ENCODE measurements at places on chromosomes 7 and 10.

GRCh38 chr7:159102681-159103381 is 41.8 kb downstream of the VIPR2 start:
- no peak for DNase-seq

GRCh38 chr10:132399117-132400035 is 2.4 kb downstream of the PWWP2B start:
- DNase-seq = no peak

GRCh38 chr7:28086198-28086597 is 94.4 kb downstream of the JAZF1 start:
- DNase-seq = no peak

DNA sequence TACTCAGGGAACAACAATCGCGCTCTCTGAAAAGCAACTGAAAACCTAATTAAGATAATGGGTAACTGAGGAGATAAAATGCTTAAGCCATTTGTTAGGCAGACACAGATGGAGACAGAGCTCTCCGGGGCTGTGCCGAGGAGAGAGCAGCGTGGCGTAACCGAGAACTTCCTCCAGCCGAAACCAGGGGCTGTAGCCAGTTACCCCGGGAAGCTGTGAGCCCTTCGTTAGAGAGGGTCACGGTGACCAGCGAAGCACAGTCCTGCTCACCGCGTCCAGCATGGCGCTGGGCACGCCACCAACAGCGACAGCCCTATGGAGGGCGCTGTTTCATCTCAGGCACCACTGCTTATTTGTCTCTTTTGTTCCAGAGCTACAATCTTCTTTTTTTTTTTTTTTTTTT is 16.1 kb downstream of the PAPOLB start:
- DNase-seq = no peak

DNA sequence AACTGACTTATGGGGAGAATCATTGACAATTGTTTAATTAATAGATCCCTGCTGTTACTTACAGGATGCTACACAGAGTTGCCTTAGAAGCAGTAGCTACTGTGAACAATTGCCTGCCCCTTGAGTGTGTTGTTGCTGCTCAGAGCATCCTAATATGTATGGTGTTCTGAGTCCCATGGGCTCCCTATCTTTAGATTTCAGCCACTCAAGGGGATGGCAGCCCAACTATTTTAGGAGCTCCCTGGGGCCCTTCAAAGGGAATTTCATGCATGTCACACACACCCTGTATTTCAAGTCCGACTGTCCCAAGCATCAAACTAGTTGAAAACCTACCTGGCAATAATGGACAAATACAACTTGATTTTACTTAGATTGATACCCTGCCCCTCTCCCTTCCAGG is 111.2 kb downstream of the NOC3L start:
- no peak for DNase-seq

DNA sequence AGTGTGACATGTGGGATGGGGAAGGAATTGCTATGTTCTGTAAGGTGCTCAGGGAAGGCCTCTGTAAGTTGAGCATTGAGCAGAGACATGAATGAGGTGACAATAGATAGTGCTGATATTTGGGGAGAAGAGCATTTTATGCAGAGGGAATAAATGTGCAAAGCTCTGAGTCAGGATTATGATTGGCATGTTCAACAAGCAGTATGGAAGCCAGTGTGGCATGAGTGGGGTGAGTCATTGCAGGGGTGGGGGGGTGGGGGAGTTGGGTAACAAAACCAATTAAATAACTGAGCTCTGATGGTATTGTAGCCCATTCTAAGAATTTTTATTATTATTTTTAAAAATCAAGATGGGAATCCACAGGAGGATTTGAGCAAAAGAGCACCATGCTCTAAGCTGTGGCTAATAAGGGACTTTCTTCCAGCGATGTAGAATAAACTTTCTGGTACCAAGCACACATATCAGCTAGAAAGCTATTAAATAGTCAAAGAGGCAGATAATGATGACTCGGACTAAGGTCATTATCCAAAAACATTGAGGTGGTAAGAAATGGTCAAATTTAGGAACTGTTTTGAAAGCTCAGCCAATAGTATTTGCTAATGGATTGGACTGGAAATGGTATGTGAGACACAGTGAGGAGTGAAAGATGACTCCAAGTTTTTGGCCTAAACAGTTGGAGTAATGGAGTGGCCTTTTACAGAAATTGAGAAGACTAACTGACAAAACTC is 96.4 kb downstream of the PRKG1 start:
- DNase-seq = no peak

DNA sequence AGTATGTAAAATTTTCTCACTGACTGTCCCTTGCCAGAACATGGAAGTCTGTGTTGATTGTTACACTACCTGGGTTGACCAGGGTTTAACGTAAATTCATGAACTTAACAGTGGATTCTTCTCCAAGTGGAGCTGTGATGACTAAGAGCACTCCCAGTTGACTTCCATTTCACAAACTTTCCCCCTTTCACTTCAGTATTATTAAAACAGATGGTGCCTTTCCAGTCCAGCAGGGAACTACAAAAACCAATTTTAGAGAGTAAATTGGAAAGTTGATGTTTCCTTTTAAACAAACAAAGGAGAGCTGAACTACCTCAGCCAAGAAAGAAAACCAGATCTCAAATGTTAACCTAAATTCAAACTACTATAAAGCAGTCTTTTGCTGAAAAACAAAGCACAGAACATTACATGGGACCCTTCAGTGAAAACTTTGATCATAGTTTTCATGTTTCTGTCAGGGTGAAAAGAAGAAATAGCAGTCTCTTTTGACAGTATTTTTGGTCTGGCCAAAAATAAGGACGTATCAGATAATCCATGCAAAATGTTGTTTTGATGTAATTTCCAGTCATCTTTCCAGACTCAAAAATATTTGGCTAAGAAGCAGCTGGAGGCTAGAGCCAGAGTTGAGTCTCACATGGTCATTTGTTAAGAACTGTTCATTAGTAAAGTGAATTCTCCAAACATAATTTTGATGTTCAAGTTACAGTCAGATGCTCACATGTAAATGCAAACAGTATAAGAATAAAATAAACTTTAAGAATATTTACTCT is 479.9 kb upstream of the AKR1E2 start:
- no peak for DNase-seq

DNA sequence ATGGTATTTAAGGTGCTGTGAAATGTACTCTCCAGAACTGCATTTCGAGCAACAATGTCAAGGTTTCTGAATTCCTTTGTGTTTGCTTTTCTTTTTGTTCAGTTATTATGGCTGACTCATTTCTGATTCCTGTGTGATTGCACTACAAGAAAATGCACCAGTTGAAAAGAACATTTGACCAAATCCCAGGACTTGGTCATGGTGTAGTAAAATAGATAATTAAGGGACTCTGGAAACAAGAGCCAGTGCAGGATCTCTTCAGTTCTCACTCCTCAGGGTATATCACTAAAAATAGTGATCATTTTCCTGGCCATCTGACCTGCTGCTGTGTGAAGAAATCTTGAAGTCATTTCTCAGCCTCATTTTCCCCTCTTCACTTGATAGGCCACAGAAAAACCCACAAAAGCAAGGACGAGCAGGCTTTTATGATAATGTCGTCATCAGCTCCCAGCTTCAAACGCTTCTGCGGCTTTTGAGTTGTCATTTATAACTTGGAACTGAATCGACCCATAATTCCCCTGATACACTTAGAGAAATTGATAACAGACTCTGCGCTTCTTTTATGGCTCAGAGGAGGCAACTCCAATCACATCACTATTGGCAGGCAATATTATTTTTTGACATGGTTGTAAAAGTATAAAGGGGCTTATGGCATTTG is 274.7 kb downstream of the HDAC9 start:
- DNase-seq = no peak

DNA sequence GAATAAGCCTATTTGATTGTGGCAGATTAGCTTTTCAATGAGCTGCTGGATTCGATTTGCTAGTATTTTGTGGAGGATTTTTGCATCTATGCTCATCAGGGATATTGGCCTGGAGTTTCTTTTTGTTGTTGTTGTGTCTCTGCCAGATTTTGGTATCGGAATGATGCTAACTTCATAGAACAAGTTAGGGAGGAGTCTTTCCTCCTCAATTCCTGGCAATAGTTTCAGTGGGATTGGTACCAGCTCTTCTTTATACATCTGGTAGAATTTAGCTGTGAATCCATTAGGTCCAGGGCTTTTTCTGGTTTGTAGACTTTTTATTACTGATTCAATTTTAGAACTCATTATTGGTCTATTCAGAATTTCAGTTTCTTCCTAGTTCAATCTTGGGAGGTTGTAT is 43.4 kb upstream of the KLF14 start:
- no peak for DNase-seq

DNA sequence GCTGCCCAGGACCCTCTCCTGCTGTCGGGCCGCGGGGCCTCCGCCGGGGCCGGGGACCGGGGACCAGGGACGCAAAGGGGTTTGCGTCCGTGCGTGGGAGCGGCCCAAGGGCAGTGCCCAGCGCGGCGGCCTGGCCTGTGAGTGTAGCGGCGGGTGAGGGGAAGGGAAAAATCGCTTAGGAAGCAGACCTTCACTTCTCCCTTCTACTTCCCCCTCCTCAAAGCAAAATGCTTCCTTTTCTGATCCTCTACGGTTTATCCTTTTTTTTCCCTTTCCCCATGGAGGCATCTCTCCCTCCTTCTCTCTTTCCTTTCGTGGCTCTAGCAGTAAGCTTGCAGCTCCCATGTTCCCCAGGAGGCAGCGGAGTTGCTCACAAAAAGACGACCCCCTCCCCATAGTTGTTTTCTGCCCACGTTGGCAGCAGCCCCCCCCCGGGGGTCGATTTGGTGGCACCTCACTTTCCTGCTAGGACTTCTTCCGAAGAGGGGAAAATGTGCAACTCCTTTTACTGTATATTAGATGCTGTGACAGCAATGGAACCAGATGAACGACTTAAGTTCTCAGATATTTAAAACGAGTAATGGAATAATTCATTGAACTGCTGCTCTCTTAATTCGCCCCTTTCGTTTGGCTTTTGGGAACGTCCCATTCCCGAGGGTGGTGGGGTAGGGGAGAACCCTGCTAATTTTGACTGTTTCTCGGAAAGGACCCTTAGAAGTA is 724 bp downstream of the CAPZA2 start:
- DNase-seq = peak; percentile 19

DNA sequence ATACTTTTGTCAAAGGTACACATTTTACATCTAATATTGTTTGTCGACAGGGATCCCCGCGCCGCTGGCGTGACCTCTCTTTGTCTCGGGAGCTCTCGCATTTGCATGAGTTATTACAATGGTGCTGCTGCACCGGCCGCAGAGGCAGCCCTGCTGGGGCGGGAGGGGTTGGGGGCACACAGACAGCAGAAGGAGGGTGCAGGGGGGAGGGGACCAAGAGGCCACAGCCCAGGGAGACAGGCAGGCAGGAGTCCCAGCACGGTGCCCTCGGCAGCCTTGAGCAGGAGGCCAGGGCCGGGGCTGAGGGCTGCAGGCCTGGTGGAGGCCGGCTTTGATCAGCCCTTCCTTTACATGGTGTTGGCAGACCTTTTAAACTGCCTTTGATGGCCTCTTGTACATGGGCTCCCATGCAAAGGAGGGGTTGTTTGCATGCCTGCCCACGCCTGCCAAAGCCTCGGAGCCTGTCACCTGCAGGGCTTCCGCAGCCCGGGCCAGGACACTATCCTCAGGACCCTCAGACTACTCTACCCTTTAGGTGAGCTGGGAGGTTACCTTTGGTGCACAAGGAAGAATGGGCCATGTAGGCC is 95.5 kb downstream of the EBF3 start:
- DNase-seq = no peak

- no peak for DNase-seq
Measured at GRCh38 chr10:14670551-14671240, 104.0 kb downstream of the FAM107B start.

DNA sequence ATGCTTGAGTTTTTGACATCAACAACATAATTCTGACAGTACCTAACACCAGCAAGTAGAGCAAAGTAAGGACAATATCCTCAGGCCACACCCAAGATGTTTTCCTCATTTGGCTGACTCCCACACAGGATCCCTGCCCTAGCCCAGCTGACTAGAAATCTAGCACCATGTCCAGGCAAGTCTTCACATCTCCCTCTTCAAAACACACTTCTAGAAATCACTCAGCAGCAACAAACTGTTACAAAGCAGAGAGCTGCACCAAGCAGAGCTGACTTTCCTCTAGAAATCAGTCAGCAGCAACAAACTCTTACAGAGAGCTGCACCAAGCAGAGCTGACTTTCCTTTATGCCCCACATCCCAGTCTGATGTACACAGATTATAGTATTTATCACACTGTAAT is 7.7 kb downstream of the TMEM168 start:
- DNase-seq = no peak

DNA sequence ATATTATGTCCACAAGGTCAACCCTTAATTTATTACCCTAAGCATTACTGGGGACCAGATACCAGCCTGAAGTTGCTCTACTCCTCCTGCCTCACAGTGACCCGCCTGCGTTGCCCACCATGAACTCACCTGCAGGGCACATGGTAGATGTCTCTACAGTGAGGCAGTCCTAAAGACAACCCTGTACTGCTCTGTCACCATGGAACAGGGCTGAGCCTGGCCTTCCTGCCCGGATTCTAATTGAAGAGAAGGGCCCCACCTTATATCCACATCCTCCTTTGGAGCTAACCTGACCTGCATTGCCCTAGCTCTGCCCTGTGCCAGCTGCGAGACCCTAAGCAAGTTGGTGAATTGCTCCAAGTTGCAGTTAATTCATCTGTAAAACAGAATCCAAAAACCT is 4.1 kb downstream of the SH3PXD2A start:
- DNase-seq = no peak

GRCh38 chr7:158428131-158428836 is 159.3 kb downstream of the PTPRN2 start:
- no peak for DNase-seq

- DNase-seq = no peak
Measured at GRCh38 chr10:84605802-84606201, 277.4 kb downstream of the CCSER2 start.

DNA sequence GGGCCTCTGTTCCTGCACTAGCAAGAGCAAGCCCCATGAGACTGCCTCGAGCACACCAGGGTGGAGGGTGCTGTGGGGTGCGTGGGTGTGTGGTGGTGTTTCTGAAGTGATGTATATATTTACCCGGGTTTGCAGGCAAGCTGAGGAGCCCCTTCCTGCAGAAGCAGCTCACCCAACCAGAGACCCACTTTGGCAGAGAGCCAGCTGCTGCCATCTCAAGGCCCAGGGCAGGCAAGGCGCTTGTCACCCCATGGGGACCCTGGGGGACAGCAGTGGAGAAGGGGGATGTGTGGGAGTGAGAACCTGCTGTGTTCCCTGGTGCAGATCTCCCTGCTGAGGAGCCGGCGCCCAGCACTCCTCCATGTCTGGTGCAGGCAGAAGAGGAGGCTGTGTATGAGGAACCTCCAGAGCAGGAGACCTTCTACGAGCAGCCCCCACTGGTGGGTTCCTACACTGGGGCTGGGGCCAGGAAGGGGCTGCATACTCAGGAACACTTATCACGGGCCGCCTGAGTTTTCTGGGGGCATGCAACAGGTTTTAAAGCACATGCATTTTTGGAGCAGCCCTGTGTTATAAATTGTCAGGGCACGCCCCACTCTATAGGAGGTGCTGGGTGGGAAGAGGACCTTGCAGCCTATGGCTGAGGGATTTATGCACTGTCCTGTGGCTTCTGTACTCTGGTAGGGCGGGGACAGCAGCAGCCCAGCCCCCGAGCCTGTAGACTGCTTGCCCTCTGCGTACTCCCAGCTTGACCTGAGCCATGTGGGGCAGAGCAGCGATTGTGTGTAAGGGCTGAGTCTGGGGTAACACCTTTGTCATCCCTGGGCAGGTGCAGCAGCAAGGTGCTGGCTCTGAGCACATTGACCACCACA is 5.9 kb downstream of the PGAM2 start:
- DNase-seq = peak; percentile 4

GRCh38 chr10:103939522-103939921 is 21.5 kb upstream of the STN1 start:
- DNase-seq = no peak

Data from stimulated activated CD4-positive, alpha-beta T cell treated with anti-CD3 and anti-CD28 coated beads, Interleukin-15, amount 100 ng/mL, for 24 hours (primary cell).